ENCODE measurements at places on chromosomes 16 and 17. TPM values are rescaled to one million over a fixed set of nuclear protein-coding genes. Genes with fewer than 3 reads are reported as not detected.

MEFV gene
- 1.9 TPM for total RNA-seq

ZG16B gene
- total RNA-seq, result not detected

RCVRN gene
- 0.27 TPM for total RNA-seq

MRM1 gene
- 3.7 TPM for total RNA-seq

OTOP2 gene
- total RNA-seq, result not detected

IL34 gene
- 3.0 TPM for total RNA-seq

ACSM5 gene
- total RNA-seq, result 5.1 TPM

GRCh38 chr17:82065193-82065637 lies 389 bp downstream of the DUS1L start:
- peak; percentile 47 for ATAC-seq

- no peak for ATAC-seq
These were observed 68.6 kb downstream of the SEC14L1 start for GRCh38 chr17:77209330-77209748.

- no peak for ATAC-seq
These were observed 36.3 kb downstream of the SLC47A1 start for GRCh38 chr17:19569785-19570543.

DNA sequence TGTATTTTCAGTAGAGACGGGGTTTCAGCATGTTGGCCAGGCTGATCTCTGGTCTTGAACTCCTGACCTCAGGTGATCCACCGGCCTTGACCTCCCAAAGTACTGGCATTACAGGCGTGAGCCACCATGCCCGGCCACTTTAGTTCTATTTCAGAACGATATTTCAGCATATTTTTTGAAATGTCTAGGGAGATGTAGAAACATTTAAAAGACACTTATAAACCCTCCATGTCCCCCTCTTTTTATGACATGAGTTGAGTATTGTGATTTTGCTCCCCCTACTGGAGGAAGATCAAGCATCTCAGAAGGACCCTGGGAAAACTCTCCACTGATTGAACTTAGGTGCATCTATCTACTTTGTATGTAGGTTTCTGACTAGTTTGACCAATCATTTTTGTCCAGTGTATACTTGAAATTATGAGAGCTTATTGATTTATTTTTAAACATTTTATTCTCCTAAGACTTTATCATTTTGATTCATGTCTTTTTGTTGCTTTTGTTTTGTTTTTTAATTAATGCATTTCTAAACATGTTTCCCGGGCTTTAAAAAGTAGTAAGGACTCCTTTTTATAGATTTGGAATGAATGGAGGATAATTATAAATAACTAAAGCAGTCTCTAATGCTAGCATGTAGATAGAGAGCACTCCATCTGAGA lies 105.1 kb downstream of the CHD9 start:
- peak; percentile 43 for ATAC-seq

- ATAC-seq, result peak; percentile 34
These were observed 7.7 kb upstream of the NPIPB2 start for GRCh38 chr16:11949527-11949926.

- no peak for ATAC-seq
These were observed 447.6 kb upstream of the CA10 start for GRCh38 chr17:52606098-52606497.

DNA sequence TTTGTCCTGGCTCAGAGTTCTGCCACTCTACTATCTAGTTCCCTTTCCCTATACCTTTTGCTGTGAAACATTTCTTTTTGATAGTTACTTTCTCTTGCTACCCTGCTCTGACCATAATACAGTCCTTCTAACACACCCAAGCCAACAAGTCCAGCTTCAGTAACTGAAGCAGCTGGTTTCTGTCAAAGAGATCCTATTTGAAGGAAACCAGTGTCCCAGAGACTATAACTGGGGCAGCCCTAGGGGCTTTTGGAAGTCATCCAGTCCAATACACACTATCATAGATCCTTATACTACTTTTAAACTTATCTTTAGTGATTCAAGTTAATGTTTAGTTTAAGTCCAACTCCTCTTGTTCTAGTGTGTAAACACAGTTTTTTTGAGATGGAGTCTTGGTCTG lies 17.3 kb upstream of the DHRS13 start:
- ATAC-seq, result no peak

- ATAC-seq, result no peak
These were observed 318.4 kb upstream of the MAF start for GRCh38 chr16:79918916-79919315.

GRCh38 chr17:73492125-73492820 lies 152.0 kb downstream of the SDK2 start:
- no peak for ATAC-seq

GRCh38 chr17:74786431-74787055 lies 10.4 kb upstream of the NAT9 start:
- ATAC-seq, result peak; percentile 56

DNA sequence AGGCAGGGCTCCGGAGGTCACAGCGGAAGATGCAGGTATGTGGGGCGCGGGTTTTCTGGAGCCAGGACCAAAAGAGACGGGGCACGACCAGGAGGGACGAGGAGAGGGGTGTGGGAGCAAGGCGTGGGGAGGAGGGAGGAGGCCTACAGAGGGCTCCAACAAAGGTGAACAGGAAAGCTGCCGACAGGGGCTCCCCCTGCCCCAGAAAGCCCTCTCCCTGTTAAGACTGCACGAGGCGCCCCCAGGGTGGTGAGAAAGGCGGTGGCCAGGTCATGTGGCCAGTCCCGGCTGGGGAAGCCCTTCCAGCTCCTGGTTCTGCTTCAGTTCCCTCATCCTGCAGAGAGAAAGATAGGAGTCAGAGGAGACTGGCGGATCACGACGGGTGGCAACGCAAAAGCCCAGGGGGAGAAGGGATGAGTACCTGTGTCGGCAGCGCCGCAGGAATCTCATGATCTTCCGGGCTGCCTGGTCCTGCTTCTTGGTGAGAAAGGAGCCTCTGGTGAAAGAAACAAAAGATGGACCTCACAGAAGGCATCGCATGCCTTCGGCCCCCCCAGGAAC lies 949 bp upstream of the SPAG7 start:
- no peak for ATAC-seq

DNA sequence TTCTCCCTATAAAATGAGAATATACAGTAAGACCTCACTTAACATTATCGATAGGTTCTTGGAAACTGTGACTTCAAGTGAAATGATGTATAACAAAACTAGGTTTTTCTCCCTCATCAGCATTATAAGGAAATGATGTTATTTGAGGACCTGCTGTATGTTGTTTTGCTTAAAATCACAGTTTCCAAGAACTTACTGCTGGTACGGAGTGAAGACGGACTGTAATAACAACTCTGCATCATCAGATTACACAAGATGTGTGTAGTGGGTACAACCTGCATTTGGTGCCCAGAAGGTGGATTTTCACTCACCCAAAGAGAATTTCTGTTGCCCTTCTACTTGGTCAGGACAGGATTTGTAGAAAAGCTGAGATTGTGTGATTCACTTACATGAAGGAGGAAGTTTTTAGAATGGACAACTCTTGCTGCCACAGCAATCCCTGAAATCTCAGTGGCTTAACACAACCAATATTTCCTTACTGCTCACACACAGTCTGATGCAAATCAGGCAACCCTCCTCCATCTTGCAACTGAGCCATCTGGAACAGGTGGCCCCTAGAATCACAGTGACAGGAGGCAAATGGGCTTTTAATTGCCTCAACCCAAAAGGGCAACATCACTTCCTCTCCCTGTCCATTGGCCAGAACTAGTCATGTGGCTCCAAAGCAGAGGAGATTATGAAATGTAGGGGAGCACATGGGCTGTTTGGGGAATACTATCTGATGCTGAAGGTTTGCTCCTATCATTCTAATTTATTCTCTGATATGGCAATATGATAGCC lies 67.6 kb upstream of the CACNG5 start:
- no peak for ATAC-seq

GRCh38 chr17:80649672-80650330 lies 105.2 kb downstream of the RPTOR start:
- ATAC-seq, result peak; percentile 84

DNA sequence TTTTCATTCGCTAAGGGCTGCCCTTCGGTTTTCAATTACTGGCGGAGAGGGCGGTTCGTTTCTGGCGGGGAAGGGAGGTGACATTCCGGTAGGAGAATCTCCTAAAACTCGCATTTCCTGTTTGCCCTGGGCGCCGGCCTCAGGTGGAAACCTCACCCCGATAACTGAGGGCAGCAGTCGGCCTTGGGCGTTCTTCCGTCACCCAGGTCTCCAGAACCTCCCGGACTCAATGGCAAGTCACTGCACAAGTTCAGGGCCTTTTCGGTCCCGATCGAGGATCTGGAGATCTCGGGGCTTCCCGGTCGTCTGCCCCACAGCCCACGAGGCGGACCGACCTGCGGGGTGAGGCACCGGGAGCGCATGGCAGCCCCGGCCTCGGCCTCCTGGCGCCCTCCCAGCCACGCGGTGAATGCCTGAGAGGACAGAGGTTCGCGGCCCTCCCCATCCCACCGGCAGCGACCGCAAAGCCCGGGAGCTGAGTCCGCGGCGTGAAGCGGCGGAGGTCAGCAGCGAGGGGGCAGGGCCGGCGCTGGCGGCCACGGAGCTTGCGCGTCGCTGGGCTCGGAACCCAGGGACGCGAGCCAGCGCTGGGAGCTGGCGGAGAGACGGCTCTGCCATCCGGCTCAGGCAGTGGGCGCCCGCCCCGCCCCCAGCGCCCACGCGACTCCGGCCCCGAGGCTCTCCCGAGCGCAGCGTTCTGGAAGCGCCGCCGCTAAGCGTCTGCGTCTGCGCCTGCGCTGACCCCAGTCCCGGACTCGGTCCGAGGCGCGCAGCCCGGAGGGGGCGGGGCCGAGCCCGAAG lies 58.4 kb downstream of the SRL start:
- ATAC-seq, result peak; percentile 98

DNA sequence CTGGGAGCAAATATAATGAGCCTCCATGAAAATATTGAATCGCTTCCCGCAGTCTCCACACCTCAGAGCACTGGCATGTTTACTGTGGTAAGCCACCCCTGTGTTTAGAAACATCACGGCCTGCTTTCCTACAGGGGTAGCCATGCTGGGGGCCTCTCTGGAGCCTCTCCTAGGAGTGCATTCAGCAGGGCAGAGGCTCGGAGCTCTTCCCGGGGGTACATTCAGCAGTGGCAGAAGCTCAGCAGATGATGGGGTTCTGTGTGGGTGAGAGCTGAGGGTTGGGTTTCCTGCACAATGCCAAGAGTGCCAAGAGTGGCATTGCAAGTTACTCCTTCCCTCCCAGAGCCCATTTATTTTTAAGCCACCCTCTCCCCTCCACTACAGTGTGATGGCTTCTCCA lies 386.6 kb downstream of the SEC14L1 start:
- ATAC-seq, result no peak

GRCh38 chr16:21600031-21600773 lies 825 bp downstream of the METTL9 start:
- ATAC-seq, result peak; percentile 14

DNA sequence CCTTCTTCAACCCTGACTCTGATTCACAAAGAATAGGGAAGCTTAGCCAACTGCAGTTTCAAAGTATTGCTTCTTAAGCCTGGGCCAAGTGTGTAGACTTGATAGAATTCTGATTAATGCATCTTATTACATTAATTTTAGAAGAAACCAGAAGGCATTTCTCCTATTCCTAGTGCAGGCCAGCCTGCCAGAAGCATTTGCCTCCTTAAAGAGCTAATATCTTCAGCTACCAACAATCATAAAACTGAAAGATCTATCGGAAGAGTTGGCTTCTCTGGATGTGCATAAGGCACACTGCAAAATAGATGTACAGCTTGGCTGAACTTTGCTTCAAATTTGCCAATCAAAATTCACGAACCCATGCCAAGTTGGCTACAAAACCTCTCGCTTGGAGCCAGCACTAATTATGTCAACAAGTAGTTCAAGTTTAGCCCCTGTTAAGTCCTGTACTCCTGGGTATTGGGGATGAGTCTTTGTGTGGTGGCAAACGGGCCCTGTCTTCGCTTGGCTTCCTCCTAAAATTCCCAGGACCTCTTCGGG lies 717.8 kb downstream of the WWOX start:
- no peak for ATAC-seq

DNA sequence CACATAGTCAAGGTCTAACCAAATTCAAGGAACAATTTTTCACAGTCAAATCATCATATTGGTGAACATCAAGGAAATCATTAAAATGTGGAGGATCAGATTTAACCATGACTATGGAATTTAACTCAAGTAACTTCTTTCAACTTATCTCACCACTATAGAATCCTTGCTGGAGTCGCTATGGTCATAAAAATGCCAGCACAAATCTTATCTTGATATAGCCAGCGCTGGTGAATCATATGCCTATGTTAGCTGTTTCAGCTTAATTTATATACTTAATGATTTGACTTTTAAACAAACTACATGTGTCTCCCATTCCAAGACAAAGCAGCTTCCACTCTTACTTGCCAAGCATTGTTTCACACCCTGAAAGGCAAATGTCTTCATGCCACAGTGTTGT lies 416.4 kb downstream of the CDH11 start:
- ATAC-seq, result no peak

DNA sequence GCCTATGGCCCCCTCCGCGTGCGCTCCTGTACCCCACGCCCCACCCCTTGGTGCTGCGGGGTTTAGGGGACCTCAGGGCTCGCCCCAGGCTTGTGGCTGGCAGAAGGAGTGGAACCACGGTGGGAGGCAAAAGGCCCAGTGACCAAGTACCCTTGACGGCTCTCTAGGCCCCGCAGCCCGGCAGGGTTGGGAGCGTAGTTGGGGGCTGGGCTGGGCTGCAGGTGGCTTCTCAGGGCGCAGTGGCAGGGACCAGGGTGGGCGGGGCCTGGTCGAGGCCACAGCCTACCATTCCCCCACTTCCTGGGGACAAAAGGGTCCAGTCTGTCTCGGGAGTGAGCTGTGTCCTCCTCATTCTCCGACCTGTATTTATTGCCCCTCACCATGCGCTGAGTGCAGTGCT lies 124.9 kb downstream of the RBFOX3 start:
- ATAC-seq, result no peak

DNA sequence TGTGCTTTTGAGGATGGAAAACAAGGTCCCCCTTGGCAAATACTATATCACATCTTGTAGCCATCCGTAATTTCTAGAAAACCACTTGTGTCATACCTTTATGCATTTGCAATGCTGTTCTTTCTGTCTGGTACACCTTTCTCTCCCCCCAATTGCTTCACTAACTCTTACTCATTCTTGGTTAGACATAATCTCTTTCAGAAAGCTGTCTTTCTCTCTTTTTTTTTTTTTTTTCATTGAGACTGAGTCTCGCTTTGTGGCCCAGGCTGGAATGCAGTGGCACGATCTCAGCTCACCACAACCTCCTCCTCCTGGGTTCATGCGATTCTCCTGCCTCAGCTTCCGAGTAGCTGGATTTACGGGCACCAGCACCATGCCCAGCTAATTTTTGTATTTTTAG lies 94.9 kb upstream of the C17orf78 start:
- ATAC-seq, result no peak

- ATAC-seq, result no peak
These were observed at the start of gene ASGR2 for GRCh38 chr17:7114241-7114874. TSS of gene ASGR2 (minus strand) at chr17:7114822. CDS start at chr17:7114240, 582 bp downstream.

DNA sequence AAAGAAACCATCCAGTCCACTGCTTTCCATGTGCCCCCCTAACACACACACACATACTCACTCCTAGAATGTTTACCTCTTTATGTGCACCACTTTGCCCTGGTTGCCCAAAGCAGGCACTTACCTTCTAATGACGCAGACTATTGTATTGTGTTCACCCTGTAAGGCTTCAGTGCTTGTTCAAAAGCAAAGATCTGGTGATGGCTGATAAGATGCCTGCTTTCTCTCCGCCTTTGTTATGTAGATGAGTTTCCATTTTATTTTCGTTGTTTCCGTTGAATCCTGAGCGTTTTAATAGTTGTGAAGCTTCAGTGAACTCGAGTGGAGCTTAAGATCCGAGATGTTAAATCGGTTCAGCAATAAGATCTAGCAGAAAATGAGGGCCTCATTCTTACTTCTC lies 452.7 kb downstream of the TMEM114 start:
- ATAC-seq, result no peak

Measured in gastroesophageal sphincter (tissue), 4 donors.